ENCODE measurements at places on chromosomes 4 and X.

- no peaks in the 10 kb centered on the region for H3K36me3 ChIP-seq
- no peak for DNase-seq
- H3K4me3 ChIP-seq = no peak overlapping the region
- H3K4me1 ChIP-seq = no peaks in the 10 kb centered on the region
Observed at GRCh38 chr4:103374758-103375157, 176.6 kb upstream of the CENPE start.

DNA sequence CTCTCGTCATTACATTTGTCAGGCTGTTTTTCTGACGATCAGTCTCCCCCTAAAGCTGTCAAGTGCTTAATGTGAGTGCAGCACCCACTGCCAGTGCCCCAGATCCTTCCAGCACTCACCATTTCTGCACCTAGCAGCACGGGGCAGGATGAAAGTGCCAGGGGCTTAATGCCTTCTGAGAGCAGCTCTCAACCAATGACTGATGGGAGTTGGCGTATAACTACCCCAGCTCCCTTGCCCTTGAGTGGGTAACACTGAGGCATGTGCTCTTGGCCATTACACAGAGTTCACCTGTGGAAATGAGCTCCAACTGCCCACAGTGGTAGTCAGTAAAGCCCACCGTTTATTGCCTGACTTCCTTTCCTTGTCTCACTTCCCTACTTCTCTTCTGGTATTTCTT lies 226.2 kb upstream of the BCOR start:
- no peak for DNase-seq
- H3K36me3 ChIP-seq = no peaks in the 10 kb centered on the region
- H3K4me3 ChIP-seq = no peak overlapping the region
- H3K27me3 ChIP-seq = no peaks in the 10 kb centered on the region
- no peak overlapping the region for H3K27ac ChIP-seq

GRCh38 chr4:52588097-52588496 lies 71.0 kb downstream of the USP46 start:
- no peaks in the 10 kb centered on the region for H3K4me1 ChIP-seq
- no peak for DNase-seq
- H3K27me3 ChIP-seq = no peaks in the 10 kb centered on the region
- no peaks in the 10 kb centered on the region for H3K36me3 ChIP-seq
- no peak overlapping the region for H3K27ac ChIP-seq

- no peaks in the 10 kb centered on the region for H3K27me3 ChIP-seq
- DNase-seq = no peak
- H3K27ac ChIP-seq = no peak overlapping the region
Observed at GRCh38 chr4:44872246-44872645, 145.9 kb upstream of the GNPDA2 start.

GRCh38 chr4:107866726-107867125 lies 42.0 kb downstream of the SGMS2 start:
- H3K4me3 ChIP-seq = no peak overlapping the region
- H3K4me1 ChIP-seq = no peaks in the 10 kb centered on the region
- no peaks in the 10 kb centered on the region for H3K36me3 ChIP-seq
- no peak overlapping the region for H3K27ac ChIP-seq
- no peaks in the 10 kb centered on the region for H3K27me3 ChIP-seq

DNA sequence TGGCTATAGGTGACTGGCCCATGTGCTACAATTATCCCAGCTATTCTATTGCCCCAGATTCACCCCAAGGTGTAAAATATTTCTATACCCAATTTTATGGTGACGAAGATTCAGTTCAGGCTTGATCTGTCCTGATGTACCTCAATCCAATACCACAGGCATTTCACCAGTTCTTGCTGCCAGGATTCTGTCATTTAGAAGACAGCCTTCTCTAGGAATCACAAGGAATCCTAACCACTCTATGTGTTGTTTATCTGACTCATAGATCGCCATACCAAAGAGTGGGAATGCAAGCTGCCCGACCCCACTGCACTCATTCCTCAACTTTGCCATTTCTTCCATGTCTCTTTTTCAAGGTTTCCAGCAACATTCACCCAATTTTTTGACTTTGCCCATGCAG lies 355.0 kb upstream of the EMCN start:
- no peaks in the 10 kb centered on the region for H3K4me1 ChIP-seq
- no peak overlapping the region for H3K27ac ChIP-seq
- no peak for DNase-seq
- no peak overlapping the region for H3K4me3 ChIP-seq
- no peaks in the 10 kb centered on the region for H3K36me3 ChIP-seq

GRCh38 chr4:7902826-7903225 lies 36.8 kb downstream of the AFAP1 start:
- no peaks in the 10 kb centered on the region for H3K36me3 ChIP-seq
- H3K27ac ChIP-seq = no peak overlapping the region
- H3K27me3 ChIP-seq = no peaks in the 10 kb centered on the region
- DNase-seq = no peak
- no peaks in the 10 kb centered on the region for H3K4me1 ChIP-seq

DNA sequence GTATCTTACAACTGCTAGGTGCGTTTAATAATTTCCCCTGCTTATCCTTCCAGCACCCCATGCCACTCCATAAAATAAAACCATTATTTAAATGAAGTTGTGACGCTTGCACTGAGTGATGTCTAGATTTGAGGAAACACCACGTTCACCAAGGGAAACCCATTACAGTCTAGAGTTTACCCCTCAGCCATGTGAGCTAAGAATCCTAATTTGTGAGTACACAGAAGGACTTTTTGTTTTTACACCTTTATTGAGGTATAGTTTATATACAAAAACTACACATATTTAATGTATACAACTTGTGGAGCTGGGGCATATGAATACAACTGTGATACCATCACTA lies 326.8 kb downstream of the RAPGEF2 start:
- H3K36me3 ChIP-seq = no peaks in the 10 kb centered on the region
- DNase-seq = no peak
- H3K4me3 ChIP-seq = no peak overlapping the region
- H3K27me3 ChIP-seq = no peaks in the 10 kb centered on the region

GRCh38 chr4:5462254-5462835 lies 246.0 kb downstream of the EVC2 start:
- H3K27ac ChIP-seq = no peak overlapping the region
- no peak for DNase-seq
- no peaks in the 10 kb centered on the region for H3K36me3 ChIP-seq
- peaks cover 5% of the 10 kb centered on the region for H3K27me3 ChIP-seq

- H3K27me3 ChIP-seq = no peaks in the 10 kb centered on the region
- H3K27ac ChIP-seq = no peak overlapping the region
- H3K4me3 ChIP-seq = no peak overlapping the region
- DNase-seq = no peak
Observed at GRCh38 chr4:132809298-132810032, 339.6 kb upstream of the PCDH10 start.

- H3K4me1 ChIP-seq = no peaks in the 10 kb centered on the region
- H3K4me3 ChIP-seq = peak overlapping the region; percentile 66
- DNase-seq = no peak
- H3K27me3 ChIP-seq = no peaks in the 10 kb centered on the region
Observed at GRCh38 chrX:103215425-103215991, 600 bp downstream of the BEX4 start.

DNA sequence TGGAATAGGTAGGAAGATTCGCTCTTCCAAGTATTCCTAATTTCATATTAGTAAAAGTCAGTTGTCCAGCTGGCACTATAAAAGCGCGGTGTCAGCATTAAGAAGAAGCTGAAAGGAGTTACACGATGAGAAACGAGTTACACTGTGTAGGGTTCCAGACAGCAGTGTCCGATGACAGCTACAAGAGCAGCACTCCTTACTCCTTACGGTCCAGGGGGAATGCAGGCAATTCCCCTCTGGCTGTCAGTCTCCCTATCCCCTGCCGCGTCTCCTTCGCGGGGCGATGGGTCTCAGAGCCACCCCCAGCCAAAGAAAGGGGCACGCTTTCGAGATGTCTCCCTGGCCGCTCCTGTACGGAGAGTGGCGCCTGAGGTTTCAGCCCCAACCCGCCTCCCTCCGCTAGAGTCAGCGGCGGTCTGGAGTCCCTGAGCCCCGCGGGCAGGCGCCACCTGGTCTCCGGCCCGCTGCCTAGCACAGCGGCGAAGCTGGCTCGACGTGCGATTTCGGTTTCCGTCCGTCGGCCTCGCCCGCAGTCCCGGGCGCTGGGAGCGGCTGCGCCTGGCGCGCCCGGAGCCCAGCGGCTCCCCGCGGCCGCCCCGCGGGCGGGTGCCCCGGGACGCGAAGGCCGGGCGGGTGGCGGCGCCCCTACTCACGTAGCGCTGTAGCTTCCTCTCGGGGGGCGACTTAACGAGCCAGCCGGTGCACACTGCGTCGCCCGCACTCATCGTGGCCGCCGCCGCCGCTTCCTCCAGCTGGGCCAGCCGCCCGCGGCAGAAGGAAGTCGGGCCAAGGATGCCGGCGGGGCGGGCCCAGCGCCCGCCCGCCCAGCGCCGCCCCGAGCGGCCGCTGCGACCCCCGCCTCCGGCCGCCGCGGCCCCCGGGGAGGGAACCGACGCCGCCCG lies at the start of gene GAB3:
GAB3 (minus strand) TSS at position 777 of the 902 bp plus-strand sequence; CDS start at position 725, 52 bp downstream.
- no peaks in the 10 kb centered on the region for H3K36me3 ChIP-seq
- no peak within 1 kb of the TSS for H3K27ac ChIP-seq
- no peaks in the 10 kb centered on the region for H3K4me1 ChIP-seq
- H3K4me3 ChIP-seq = peak within 1 kb of the TSS; percentile 32
- no peaks in the 10 kb centered on the region for H3K27me3 ChIP-seq
- DNase-seq = no peak

DNA sequence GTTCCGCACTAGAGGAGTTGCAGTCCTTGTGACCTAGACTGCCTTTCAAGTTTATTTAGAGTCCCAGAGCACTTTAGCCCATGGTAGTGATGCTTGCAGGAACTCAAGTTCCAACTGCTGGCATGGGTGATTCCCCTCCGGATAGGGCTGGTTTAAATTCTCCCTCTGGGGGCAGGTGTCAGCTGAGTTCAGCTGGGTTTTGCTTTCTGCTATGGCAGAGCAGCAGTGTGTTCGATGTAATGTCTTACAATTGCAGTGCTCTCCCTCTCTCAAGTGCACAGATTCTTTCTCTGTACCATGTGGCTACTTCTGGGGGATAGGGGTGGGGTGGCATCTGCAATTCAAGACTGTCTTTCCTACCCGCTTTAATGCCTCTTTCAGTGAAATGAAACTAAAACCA lies 164.8 kb upstream of the ZIC3 start:
- DNase-seq = no peak
- no peak overlapping the region for H3K27ac ChIP-seq
- no peaks in the 10 kb centered on the region for H3K4me1 ChIP-seq
- no peaks in the 10 kb centered on the region for H3K27me3 ChIP-seq

DNA sequence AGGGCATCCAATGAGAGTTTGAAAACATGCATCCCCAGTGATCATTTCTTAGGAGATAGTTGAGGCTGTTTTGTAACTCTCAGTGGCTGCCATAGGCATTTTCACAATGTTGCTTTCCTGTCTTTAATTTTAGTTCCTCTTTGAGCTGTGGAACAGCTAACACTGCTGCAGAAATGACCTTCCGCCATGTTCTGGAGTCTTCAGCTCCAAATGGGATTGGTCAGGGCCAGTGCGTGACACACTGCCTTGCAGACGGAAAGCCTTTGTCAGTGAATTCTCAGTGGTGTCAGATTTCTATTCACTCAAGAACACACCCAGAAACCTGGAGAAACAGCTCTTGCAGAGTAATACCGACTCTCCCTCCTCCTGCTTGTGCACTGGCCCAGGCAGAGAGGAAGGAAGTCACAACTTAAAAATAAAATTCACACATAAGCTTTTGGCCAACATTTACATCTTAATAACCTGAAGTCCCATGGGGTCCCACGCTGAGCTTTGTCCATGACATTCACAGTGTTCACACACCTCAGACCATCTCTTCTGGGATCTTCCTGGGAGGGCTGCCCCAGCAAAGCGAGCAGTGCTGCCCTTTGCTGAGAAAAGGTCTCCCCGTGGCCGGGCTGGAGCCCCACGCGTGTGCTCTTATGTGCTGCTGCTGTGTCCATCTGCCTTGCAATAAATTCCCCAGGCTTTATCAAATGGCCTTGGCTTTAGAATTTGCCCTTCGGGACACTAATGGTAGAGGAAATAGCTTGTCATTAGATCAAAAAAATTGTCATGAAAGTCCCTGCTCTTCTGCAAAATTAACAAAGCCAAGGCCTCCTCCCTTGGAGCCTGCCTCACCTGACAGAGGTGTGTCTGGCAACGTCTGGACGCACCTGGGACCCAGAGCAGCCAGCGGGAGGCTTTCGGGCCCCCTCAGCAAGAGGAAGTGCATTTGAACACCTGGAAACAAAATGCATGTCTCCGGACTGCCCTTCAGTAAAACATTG lies 126.8 kb downstream of the IRF2 start:
- H3K4me1 ChIP-seq = peaks cover 8% of the 10 kb centered on the region
- H3K27me3 ChIP-seq = no peaks in the 10 kb centered on the region
- H3K4me3 ChIP-seq = no peak overlapping the region
- peak; percentile 72 for DNase-seq
- no peaks in the 10 kb centered on the region for H3K36me3 ChIP-seq

- H3K36me3 ChIP-seq = no peaks in the 10 kb centered on the region
- no peaks in the 10 kb centered on the region for H3K27me3 ChIP-seq
- H3K4me1 ChIP-seq = no peaks in the 10 kb centered on the region
- H3K4me3 ChIP-seq = no peak overlapping the region
Observed at GRCh38 chr4:55444827-55445226, 49.1 kb downstream of the TMEM165 start.
